ENCODE measurements at places on chromosomes 4 and X.

GRCh38 chrX:69158166-69158980, 6.9 kb downstream of the PJA1 start:
- peak; percentile 67 for DNase-seq

GRCh38 chrX:43269201-43269600, 386.9 kb upstream of the MAOA start:
- DNase-seq: no peak

DNA sequence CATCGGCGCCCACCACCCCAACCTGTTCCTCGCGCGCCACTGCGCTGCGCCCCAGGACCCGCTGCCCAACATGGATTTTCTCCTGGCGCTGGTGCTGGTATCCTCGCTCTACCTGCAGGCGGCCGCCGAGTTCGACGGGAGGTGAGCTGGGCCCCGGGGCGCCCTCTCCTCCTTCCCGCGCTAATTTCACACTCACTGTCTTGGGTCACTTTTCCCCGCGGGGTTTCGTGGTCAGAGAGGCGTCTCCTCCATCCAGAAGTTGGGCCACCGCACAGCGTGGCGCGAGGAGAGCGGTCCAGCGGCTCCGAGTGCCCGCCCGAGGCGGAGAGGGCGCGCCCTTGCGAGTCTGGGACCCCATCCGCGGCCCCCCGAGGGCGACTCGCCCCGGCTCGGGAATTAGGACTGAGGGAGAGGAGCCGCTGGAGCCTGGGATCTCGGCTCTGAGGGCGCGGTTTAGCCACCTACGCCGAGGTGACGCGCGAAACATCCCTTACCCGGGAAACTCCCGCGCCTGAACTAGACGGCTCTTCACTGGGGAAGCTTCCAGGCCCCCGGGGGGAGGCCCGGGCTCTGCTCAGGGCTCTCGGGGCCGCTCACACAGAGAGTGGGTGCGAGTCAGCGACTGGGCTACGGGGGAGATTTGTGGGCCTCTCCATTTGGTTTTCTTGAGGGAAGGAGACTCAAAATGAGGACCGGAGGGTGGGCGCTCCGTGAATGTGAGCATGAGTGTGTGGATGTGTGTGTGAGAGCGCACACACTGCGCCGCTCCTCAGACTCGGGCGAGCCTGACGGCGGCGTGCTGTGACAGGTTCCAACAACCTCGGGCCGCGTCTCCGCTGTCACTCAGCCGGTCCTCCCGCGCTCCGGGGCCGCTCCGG, 551 bp downstream of the NPNT start:
- no peak for DNase-seq

- no peak for DNase-seq
Measured at GRCh38 chrX:13778916-13779315, 38.0 kb downstream of the GPM6B start.

GRCh38 chr4:66091786-66092185, 421.5 kb upstream of the EPHA5 start:
- no peak for DNase-seq

GRCh38 chrX:136778916-136779315, 1.8 kb downstream of the ARHGEF6 start:
- no peak for DNase-seq

GRCh38 chrX:45497290-45497689, 296.6 kb upstream of the DIPK2B start:
- no peak for DNase-seq

DNA sequence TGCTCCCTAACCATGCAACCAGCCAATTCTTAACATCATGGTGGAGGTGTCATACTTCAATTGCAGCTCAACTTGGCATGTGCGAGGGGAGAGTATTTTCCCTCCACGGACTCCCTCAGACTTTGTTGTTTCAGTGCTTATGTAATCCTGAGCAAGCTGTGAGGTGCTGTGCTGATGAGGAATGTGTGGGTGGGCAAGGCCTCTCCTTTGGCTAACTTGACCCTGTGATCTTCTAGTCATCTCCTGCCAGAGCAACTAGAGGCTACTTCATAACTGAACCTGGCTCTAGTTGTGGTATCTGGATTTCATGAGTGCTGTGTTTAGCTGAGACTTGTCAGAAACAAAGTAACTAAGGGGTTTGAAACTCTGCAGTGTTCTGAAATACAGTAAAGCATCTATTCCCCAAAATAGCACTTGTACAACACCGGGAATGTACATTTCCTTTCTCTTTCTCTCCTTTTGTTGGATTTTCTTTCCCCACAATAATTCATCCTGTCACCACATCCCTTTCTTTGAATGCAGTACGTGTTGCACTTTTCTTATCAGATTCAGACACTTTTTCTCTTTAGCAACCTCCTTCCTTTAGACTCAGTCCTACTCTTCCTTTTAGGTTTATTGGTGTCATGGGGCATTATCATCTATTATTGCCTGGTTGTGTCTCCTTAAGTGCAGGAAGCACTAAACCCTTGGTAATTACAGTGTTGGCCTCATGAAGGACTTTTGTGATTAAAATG, 415.2 kb upstream of the NR3C2 start:
- no peak for DNase-seq

- no peak for DNase-seq
Measured at GRCh38 chr4:174626342-174627008, 104.2 kb upstream of the HPGD start.

DNA sequence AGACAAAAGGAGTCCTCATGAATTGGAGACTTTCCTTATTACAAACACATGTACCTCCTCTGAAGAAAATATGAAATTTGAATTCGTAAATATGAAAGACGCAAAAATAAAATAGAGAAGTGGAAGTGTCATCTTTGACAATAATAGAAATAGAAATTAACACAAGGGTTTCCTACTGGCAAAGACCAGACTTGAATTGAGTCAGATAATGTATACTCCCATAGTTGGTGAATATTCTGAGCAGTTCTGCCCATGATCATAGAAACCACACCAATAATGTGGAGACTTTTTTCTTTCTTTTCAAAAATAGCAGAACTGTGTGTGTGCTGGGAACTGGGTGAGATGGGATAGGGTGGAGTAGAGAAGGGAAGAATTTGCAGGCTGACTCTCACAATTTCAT, 277.7 kb upstream of the TET2 start:
- DNase-seq: no peak

DNA sequence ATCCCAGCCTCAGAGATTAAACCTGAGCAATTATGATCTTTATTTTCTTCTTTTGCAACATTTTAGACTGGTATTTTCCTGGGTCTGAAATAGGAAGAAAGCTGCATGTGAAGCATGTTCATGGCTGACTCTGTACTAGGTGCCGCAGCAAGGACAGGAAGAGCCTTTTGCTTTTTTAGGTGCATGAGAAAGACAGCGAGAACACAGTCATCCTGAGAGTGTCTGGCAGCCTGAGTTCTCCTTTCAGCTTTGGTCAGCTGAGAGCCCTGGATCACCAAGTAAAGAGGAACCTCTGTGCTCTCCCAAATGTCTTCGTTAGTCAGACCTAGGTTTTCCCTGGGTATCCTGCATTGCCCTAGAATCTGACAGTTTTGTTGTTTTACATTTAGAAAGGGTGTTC, 29.8 kb downstream of the FAM149A start:
- DNase-seq: no peak

GRCh38 chr4:37803348-37803973, 23.0 kb upstream of the PGM2 start:
- DNase-seq: peak; percentile 7

GRCh38 chr4:149523039-149523438, 292.6 kb downstream of the IQCM start:
- DNase-seq: no peak

GRCh38 chrX:3711331-3711917, 2.0 kb downstream of the PRKX start:
- no peak for DNase-seq

- DNase-seq: no peak
Measured at GRCh38 chr4:74317616-74318246, 9.5 kb downstream of the EPGN start.

- no peak for DNase-seq
Measured at GRCh38 chrX:142891046-142891445, 134.7 kb upstream of the SPANXN4 start.

DNA sequence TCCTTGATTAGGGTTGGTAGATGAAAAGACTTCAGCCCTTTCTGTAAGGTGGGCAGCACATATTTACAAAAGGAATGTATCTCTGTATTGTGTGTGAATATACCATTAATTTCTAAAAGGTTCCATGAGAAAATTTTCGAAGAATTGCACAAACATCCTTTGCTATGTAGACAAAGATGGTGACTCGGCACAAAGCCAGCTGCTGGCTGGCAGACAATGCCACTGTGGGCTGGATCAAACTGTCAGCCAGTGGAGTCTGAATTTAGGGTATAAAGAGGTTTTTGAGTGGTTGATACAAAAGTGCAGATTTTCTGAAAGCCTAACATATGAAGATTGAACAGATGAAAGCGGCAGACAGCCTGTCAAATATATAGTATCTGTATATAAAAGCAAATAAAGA, 5.6 kb upstream of the TXK start:
- DNase-seq: no peak

GRCh38 chr4:43842594-43842993, 606.0 kb downstream of the KCTD8 start:
- no peak for DNase-seq

DNA sequence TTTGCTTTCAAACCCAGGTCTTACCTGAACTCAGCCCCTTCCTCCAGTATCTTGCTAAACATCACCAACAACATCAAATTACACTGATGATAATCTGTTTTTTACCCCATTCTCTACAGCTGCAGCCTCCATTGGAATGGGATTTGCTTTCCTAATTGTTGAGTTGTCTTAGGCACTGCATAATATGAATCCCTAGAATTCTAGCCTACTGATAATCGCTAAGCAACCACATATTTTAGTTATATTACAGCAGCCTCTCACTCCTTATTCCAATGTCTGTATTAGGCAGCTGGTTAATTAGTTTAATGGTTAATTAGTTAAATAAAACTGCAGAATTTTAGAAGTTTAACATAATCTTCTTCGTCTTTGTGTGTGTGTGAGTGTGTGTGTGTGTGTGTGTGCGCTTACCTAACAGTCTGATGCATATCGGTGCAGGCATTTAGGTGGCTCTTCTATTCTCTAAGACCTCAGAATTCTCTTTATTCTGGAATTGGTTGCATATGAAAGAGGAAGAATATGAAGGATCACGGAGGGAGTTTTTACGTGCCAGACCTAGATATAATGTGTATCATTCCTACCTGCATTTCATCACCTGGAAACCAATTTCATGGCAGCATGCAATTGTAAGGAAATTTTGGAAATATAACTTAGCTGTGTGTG, 5.3 kb upstream of the COMMD8 start:
- no peak for DNase-seq

DNA sequence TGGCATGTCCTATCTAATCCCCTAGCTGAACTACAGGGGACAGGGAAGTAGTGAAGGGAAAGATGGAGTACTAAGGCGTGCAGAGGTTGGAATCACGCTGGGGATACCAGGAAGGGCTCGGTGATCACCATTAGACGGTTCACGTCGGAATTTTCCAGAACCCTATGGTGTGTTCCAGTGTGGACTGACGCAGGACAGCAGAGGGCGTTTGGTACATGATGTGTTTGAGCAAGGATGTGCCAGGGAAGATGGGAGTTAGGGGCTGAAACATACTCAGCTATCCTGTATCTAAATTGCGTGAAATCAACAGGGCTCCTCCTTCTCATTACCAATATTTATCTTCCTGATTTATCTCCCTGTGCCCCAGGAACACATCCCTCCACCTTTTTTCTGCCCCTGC, 33.7 kb downstream of the PRPS2 start:
- DNase-seq: no peak

All from DMS79 treated with DMSO at 0.1 percent for 48 hours (cell line).